ENCODE measurements at places on chromosomes 13 and 19. TPM values are rescaled to one million over a fixed set of nuclear protein-coding genes. Genes with fewer than 3 reads are reported as not detected.

DNA sequence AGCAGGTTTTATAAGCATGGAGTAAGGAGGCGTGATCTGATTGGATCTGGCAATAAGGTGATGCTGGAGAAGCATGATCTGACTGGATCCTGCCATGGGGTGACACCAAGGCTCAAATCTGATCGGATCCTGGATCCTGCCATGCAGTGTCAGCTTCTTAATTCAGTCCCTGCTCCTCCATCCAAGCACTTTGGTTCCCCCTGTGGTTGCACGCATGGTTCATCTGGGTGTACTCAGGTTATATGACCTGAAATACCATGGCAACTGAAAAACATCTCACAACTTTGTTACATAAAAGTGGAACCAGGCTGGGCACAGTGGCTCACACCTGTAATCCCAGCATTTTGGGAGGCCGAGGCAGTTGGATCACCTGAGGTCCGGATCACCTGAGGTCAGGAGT is 17.6 kb upstream of the KLK4 start:
- no peak for DNase-seq

Gene ZNF878
- total RNA-seq: 0.61 TPM

Gene B3GNT3
- 11.5 TPM for total RNA-seq

Gene SIGLEC11
- total RNA-seq: not detected

Gene ZNF600
- total RNA-seq: 6.1 TPM

DNA sequence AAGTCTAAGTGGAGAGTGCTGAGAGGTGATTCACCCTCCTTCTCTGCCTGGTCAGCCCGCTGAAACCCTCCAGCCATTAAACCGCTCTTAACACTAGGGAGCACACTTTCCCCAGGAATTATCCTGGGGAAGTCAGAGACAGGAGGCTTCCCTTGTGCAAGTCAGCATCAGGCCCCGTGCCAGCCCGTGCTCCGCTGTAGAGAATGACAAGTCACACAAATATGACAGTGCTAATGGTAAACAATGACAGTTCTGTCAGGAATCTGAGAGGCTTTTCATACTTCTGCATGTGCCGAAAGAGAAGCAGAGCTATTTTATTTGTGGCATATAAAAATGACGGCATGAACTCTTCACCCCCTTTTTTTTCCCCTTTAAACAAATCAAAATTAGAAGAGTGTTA is 816.9 kb upstream of the SLC10A2 start:
- DNase-seq: peak; percentile 89

GRCh38 chr19:33194532-33194885 is 379 bp downstream of the LRP3 start:
- DNase-seq: no peak

Gene FXYD7
- total RNA-seq: 0.18 TPM

Gene CLDND2
- total RNA-seq: not detected

DNA sequence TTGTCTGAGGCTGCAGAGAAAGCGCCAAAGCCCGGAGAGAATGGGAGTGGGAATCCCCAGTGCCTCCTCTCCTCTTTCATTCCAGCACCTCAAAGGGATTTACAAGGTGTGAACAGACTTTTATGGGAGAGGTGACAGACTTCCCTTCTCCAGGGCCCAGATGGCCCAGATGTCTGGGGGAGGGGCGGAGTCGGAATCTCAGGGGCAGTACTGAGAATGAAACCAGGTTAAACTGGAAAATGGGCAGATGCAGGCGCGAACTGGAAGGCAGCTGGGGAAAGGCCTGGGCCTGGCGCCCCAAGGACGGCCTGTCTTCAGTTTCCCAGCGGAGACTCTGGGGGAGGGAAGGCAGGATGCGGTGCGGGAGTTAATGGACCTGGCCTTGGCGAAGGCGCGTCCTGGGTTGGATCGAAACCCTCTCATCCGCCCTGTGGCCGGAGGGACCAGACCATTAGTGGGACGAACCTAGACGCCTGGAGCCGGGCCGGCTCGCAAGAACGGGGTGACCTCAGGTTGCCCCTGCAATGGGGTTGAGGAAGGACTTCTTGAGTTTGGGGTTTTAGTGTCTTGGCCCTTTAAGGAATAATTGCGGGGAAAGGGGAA is 592 bp upstream of the TRIP10 start:
- DNase-seq: no peak

GRCh38 chr13:71477735-71478134 is 389.3 kb downstream of the DACH1 start:
- DNase-seq: no peak

Gene LRP3
- total RNA-seq: 12.9 TPM

DNA sequence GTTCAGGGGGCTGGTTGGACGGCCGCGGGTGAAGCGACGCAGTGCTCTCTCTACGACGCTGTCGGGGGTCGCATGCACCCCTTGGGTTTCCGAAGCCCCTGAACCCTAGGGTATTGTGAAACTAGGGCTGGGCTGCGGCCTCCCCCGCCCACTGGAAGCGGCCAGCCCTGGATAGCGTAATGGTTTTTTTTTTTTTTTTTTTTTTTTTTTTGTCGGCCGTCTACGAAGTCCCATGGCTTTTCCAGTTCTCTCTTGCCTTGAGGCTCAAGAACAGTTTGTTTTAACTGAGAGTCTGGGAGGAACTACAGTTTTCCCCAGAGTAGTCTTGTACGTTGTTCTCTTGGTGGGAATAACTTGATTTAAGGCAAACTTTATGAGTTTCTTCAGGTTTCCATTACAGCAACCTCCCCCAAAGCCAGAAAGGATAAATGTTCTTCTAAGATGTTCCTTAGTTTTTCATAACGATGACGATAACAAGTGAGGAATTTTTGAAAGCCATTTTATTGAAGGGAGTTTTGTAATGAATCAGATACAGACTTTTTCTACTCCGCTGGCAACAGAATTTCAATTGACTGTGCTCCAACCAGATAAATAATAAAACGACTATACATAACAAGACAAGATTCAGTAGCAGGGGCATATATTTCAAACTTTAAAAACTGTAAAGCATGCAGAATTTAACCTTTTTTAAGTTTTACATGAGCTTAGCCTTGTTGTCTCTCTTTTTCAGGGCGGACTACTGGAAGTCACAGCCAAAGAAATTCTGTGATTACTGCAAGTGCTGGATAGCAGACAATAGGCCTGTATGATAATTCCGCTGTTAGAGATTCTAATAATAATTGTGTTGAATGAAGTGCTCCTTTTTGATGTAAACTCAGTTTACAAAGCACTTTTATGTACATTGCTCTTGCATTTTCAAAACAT is 867 bp downstream of the WBP4 start:
- DNase-seq: peak; percentile 68

DNA sequence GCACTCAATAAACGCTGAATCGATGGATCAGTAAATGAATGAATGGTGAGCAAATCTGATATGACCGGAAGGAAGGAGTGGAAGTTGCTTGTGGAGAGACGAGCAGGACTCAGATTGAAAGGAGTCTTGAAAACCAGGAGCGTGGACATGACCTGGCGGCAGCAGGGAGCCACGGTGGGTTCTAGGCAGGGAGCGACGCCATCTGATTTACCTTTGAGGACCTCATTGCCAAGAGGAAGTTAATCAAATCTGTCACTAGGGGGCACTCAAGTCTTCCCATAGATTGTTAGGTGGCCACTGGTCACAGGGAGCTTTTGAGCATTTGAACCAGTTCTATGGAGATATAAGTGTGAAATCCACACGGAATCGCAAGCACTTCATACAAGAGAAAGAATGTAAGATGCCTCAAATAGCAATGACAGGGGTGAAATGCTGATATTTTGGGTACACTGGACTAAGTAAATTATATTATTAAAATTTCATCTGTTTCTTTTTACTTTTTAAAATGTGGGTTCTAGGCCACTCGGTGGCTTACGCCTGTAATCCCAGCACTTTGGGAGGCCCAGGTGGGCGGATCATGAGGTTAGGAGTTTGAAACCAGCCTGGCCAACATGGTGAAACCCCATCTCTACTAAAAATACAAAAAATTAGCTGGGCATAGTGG is 9.2 kb upstream of the FBN3 start:
- DNase-seq: no peak

Gene SWSAP1
- total RNA-seq: 2.6 TPM

Gene ZNF541
- total RNA-seq: not detected

- no peak for DNase-seq
Observed at GRCh38 chr13:75906315-75906714, 270.2 kb downstream of the LMO7 start.

DNA sequence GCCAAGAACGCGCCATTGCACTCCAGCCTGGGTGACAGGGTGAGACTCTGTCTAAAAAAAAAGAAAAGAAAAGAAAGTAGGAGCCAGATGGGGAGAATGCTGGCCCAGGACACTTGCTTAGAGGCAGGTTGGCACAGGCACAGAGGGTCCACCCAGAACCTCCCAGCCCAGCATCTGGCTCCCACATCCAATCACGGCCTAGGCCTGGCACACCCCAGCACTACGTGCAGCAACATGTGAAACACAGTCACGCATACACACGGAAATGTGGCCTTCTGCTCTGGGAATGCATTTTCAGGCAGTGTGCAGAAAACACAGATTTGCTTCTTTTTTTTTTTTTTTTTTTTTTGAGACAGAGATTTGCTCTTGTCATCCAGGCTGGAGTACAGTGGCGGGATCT is 20.9 kb upstream of the FOSB start:
- peak; percentile 98 for DNase-seq

- no peak for DNase-seq
Observed at GRCh38 chr13:72062566-72062965, 195.6 kb upstream of the DACH1 start.

Gene ARL11
- 0.53 TPM for total RNA-seq

GRCh38 chr13:38167164-38167822 is 182.4 kb upstream of the UFM1 start:
- DNase-seq: no peak

- DNase-seq: no peak
Observed at GRCh38 chr13:35838356-35838755, 292.8 kb downstream of the DCLK1 start.
